Aorta (tissue), 5 donors: ENCODE measurements at places on chromosomes 16 and 17. TPM values are rescaled to one million over a fixed set of nuclear protein-coding genes. Genes with fewer than 3 reads are reported as not detected.

DNA sequence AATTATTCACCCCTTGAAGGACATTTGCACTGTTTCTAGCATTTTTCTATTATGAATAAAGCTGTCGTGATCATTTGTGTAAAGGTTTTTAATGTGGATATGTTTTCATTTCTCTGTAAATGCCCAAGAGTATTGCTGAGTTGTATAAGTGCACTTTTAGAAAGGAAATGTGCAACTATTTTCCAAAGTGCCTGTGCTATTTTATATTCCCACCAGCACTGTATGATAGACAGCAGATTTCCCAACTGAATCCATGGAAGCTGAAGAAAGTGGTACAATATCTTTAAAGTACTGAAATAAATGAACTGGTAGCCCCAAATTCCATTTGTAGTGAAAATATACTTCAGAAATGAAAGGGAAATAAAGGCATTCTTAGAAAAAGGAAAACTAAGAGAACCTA is 238.4 kb downstream of the BCAS3 start:
- no peak for DNase-seq
- no peak overlapping the region for H3K27ac ChIP-seq
- no peak overlapping the region for H3K4me3 ChIP-seq
- no peaks in the 10 kb centered on the region for H3K4me1 ChIP-seq

GRCh38 chr16:29811170-29811895 is 660 bp upstream of the PRRT2 start:
- no peaks in the 10 kb centered on the region for H3K27me3 ChIP-seq
- no peaks in the 10 kb centered on the region for H3K4me1 ChIP-seq
- DNase-seq: peak; percentile 97

DNA sequence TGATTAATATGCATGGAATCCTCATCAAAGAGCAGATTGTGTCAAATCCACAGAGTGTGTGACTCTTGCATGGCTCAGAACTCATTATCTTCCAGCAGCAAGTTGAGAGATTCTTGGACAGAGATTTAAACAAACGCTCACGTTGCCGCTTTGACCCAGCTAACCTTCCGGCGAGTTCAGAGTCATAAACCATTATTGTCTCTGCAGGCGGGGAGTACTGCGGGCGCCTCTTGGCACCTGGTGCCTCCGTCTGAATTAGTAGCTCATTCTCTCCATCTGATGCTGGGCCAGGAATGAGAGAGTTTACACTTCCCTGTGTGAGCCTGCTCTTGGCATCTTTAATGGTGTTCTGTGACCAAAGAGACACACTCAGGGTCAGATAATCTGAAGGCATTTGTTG is 138.6 kb upstream of the WSCD1 start:
- H3K27me3 ChIP-seq: no peaks in the 10 kb centered on the region
- no peak overlapping the region for H3K4me3 ChIP-seq
- H3K4me1 ChIP-seq: no peaks in the 10 kb centered on the region
- DNase-seq: no peak
- H3K27ac ChIP-seq: no peak overlapping the region

Gene GRAP
- total RNA-seq: 4.0 TPM

DNA sequence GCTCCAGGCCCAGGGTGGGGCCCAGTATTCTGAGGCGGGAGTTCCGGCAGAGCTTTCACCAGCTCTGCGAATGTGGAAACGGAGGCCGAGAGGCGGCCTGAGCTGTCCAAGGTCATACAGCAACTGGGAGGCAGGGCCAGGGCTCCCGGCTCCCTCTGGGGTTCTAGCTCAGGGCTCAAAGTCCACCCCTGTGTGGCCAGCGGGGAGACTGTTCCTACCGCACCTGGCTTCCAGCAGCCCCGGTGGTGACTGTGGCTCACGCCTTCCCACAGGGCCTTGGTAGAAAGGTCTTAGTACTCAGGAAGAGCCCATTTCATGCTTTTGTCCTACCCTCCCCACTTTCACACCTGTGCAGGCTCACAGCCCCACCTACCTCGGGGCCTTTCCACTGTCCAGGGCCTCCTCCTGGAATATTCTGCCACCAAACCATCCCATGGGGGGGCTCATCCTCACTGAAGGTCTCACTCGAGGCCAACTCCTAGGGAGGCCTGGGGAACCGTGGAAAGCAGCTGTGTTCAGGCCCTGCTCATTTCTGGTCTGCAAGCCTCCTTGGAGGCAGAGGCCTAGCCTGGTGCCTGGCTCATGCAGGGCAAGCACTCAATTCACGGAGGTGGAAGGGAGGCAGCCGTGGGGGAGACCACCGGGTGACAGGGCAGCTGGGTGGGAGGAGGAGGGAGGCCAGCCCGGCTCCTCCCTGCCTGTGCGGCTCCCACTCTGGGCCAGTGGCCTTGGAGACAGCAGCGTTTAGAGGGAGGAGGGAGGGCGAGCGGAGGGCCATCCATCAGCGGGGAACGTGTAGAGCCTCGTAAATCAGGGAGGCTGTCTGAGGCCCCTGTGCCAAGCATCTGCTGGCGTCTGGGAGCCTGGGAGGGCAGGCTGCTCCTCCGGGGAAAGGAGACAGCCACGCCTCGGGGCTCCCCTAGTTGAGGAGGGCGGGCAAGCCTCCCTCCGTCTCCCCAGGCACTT is 12.7 kb upstream of the DOC2B start:
- no peaks in the 10 kb centered on the region for H3K4me1 ChIP-seq
- H3K4me3 ChIP-seq: no peak overlapping the region
- no peak for DNase-seq
- no peaks in the 10 kb centered on the region for H3K36me3 ChIP-seq
- H3K27me3 ChIP-seq: no peaks in the 10 kb centered on the region

- no peak overlapping the region for H3K4me3 ChIP-seq
- H3K27ac ChIP-seq: no peak overlapping the region
- no peaks in the 10 kb centered on the region for H3K36me3 ChIP-seq
- no peaks in the 10 kb centered on the region for H3K4me1 ChIP-seq
- no peak for DNase-seq
Measured at GRCh38 chr17:78729641-78730040, 52.4 kb downstream of the CYTH1 start.

Gene TBC1D26
- not detected for total RNA-seq

- H3K4me1 ChIP-seq: no peaks in the 10 kb centered on the region
- H3K27ac ChIP-seq: peak overlapping the region; percentile 11
- peak; percentile 95 for DNase-seq
- no peaks in the 10 kb centered on the region for H3K36me3 ChIP-seq
Measured at GRCh38 chr17:7836596-7837407, 2.8 kb downstream of the KDM6B start.

Gene TBC1D3K
- total RNA-seq: not detected

- no peak overlapping the region for H3K27ac ChIP-seq
- no peaks in the 10 kb centered on the region for H3K4me1 ChIP-seq
- DNase-seq: no peak
- no peaks in the 10 kb centered on the region for H3K27me3 ChIP-seq
- no peak overlapping the region for H3K4me3 ChIP-seq
Measured at GRCh38 chr16:10664720-10665126, 30.0 kb downstream of the TEKT5 start.

DNA sequence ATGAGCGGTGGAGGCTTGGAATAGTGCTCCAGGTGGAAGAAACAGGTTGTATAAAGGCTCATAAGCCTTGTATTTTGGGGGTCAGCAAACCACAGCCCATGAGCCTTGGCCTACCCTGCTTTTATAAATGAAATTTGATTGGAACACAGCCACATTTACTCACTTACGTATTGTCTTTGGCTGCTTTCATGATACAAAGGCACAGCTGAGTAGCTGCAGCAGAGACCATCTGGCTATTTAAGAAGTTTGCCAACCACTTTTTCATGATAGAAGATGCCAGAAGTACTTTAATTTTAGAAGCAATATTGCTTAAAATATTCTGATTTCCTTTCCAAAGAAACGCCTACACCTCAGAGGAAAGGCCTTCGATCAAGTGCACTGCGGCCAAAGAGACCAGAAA is 73.8 kb downstream of the C17orf58 start:
- H3K36me3 ChIP-seq: peaks cover 3% of the 10 kb centered on the region
- no peaks in the 10 kb centered on the region for H3K4me1 ChIP-seq
- H3K27me3 ChIP-seq: no peaks in the 10 kb centered on the region
- H3K27ac ChIP-seq: no peak overlapping the region
- no peak overlapping the region for H3K4me3 ChIP-seq
- no peak for DNase-seq

DNA sequence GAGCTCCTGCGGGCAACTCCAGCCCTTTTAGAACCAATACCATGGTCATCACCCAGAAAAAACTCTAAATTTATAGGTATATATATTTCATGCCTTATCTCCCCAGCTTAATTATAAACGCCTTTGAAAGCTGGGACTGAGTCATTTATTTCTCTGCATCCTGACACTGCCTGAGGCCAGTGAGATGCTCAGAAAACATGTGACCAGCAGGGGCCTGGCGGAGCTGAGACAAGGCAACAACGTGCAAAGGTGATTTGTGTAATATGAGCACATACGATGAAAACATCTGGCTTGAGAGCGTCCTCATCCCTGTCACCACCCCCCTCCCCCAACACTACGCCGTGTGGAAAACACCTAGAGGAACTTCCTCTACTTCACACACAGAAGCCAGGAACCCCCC is 22.7 kb downstream of the NXN start:
- no peak overlapping the region for H3K27ac ChIP-seq
- no peaks in the 10 kb centered on the region for H3K27me3 ChIP-seq
- no peaks in the 10 kb centered on the region for H3K36me3 ChIP-seq
- no peak for DNase-seq
- no peak overlapping the region for H3K4me3 ChIP-seq

- H3K27me3 ChIP-seq: no peaks in the 10 kb centered on the region
- H3K4me3 ChIP-seq: no peak overlapping the region
- H3K4me1 ChIP-seq: no peaks in the 10 kb centered on the region
- no peak for DNase-seq
- H3K36me3 ChIP-seq: peaks cover 6% of the 10 kb centered on the region
Measured at GRCh38 chr16:2285731-2286191, 17.8 kb upstream of the RNPS1 start.

- no peak overlapping the region for H3K4me3 ChIP-seq
- peaks cover 3% of the 10 kb centered on the region for H3K4me1 ChIP-seq
- H3K36me3 ChIP-seq: no peaks in the 10 kb centered on the region
Measured at GRCh38 chr17:3835410-3836229, 10.4 kb downstream of the NCBP3 start.

DNA sequence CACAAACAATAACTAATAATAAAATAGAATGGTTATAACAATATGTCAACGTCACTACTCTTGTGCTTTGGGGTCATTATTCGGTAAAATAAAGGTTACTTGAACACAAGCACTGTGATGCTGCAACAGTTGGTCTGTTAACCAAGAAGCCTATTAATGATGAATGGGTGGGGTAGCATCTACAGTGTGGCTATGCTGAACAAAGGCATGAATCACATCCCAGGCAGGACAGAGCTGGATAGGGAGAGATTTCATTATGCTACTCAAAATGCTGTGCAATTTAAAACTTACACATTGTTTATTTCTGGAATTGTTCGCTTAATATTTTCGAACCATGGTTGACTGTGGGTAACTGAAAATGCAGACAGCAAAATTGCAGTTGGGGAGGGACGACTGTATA is 9.1 kb upstream of the HS3ST2 start:
- no peak for DNase-seq
- no peaks in the 10 kb centered on the region for H3K4me1 ChIP-seq
- H3K27me3 ChIP-seq: no peaks in the 10 kb centered on the region

DNA sequence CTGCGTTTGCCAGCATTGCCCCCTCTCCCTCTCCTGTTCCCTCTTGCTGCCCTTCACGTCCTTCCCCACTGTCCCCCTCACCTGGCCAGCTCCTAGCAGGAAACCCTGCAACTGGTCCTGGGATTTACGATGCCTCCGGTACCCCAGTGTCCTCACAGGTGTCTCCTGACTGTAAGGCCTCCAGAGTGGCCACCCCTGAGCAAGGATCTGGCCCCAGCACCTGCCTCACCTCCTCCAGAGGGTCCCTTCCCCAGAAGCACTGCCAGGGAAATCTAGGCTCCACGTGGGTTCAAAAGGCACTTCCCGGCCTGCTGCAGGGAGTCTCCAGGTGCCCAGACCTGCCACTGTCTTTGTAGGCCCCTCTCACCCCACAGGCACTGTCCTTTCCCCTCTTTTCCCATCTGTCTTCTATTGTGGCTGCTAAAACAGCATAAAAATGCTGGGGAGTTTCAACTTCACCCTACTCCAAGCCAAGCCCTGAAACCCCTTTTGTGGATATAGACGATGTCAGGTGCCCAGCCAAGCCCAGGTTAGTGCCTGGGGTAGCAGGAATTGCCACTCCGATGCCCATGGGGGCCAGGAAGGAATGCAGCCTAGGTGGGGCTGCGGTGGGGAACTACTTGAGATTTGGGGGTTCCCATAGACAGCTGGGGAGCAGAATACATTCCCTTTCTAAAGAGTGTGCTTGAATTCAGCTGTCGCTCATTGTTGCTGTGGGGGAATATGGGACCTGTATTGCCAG is 25.7 kb downstream of the RAB11FIP4 start:
- no peaks in the 10 kb centered on the region for H3K4me1 ChIP-seq
- H3K4me3 ChIP-seq: no peak overlapping the region
- peak; percentile 42 for DNase-seq
- no peak overlapping the region for H3K27ac ChIP-seq
- no peaks in the 10 kb centered on the region for H3K36me3 ChIP-seq

DNA sequence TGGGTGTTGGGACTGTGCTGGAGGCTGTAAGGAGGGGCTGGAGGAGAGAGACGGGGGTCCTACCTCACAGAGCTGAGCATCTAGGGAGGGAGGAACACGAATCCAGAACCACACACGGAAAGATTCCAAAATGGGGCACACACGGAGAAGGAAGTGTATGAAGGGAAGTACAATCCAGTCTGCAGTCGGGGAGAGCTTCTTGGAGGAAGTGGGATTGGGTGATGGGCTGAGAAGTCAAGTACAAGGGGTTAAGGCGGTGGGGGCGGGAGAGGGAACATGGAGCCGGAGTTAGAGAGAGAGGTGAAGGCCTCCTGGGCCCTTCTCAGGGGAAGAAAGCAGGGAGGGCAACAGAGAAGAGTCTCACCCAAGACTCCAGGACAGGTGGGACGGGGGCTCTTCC is 107.5 kb upstream of the CREBBP start:
- H3K27ac ChIP-seq: no peak overlapping the region
- H3K36me3 ChIP-seq: peaks cover 3% of the 10 kb centered on the region
- DNase-seq: no peak
- no peaks in the 10 kb centered on the region for H3K27me3 ChIP-seq

DNA sequence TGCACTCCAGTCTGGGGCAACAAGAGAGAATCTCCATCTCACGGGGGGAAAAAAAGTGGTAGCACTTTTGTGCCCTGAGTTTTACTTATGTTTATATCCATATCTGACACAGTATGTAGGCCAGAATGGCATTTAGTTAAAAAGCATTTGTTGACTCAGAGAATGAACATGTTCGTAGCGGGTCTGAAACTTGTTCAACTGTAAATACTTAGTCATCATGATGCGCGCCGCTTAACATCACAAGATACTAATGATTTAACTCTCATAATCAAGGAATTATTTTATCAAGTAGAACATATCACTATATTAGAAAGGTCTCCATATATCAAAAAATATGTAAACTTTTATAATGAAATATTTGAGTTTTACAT is 55.3 kb upstream of the ITGA2B start:
- DNase-seq: no peak
- no peak overlapping the region for H3K4me3 ChIP-seq
- no peak overlapping the region for H3K27ac ChIP-seq
- H3K36me3 ChIP-seq: no peaks in the 10 kb centered on the region
- no peaks in the 10 kb centered on the region for H3K27me3 ChIP-seq
